Central memory CD4-positive, alpha-beta T cell (primary cell): ENCODE measurements at places on chromosomes 5 and 9.
A peak's percentile ranks its signal among the peaks of the same experiment; 100 is the strongest.

GRCh38 chr5:39919876-39920275 lies 495.1 kb upstream of the DAB2 start:
- no peak for DNase-seq

- no peak for DNase-seq
Measured at GRCh38 chr9:95029288-95029687, 288.2 kb downstream of the FANCC start.

- DNase-seq, result no peak
Measured at GRCh38 chr5:149388498-149389190, 9.6 kb upstream of the IL17B start.

DNA sequence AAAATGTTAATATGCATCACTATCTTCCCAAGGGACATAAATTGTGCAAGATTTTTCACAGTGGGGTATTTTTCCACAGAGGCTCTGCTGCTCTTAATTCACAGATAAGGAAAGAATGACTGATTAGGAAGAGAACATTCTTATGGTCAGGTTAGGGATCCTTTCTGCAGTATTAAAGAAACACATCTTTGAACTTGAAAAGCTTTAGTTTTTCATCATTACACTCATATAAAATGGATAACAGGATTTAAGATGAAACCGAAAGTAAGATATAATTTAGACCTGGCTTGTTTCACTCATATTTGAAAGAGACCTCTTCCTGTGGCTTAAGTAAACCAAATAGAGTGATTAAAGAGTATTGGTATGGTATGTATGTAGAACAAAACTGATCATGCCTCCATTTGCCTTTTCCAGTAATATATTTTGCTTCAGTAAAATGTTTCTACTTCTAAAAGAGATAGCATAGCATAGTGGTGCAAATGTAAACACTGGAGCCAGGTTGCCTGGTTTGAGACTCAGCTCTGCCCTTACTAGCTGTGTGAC lies 160.0 kb downstream of the PRR16 start:
- no peak for DNase-seq

DNA sequence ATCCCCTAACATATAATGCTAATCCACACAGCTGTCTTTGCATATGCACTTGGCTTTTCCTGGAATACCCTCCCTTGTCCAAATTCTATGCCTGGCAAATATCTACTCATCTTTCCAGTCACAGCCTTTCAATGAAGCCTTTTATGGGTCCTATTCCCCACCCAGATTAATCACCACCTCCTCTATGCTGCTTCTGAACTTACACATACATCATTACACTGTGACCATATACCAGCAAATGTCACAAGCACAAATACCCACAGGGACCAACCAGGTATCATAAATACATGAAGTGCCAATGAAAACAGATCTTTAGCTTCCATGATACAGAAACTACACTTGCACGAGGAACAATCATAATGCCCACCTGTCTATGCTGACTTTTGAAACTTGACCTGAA lies 22.3 kb downstream of the LPAR1 start:
- no peak for DNase-seq

- DNase-seq, result no peak
Measured at GRCh38 chr5:107242411-107243219, 428.1 kb downstream of the EFNA5 start.

GRCh38 chr5:50710838-50711237 lies 44.4 kb downstream of the PARP8 start:
- no peak for DNase-seq

- DNase-seq, result no peak
Measured at GRCh38 chr9:134917431-134918373, at the start of gene FCN1. Gene FCN1, minus strand, starts transcription at chr9:134917912. Its CDS starts 41 bp downstream, at chr9:134917871.

DNA sequence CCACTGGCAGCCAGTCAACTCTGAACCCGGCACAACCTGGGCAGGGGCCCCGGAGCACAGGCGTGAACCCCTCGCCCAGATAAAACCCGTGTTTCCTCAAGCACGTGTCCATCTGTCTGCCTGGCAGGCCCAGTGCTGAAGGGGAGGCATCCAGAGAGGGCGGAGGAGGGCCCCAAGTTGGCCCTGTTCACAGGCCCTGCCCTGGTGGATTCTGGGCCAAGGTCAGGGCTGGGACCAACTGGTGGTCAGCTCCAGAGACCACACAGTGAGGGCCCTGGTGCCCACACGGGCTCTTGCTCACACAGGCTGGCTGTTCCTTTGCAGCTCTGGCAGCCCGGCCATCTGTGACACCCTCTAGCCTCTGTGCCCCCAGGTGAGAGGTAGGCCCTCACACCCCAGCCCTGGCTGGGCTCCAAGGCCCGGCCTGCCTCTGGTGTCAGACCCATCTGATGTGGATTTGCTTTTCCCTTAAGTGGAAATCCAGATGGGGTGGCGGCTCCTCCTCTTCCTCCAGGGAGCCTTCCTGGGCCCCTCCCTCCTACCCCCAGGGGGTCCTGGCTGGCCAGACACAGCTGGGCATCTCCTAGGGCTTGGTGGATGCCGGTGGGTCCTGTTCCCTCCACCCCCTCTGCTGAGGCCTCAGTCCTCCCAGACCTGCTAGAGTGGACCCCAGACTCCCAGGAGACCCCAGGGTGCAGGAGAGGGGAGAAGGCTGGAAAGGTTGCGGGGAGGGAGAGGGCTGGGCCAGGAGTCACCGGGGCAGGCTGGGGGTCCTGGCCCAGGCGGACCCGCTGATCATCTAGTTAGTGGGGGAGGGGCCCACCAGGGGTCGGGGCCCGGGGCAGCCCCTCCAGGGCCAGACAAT lies 525 bp upstream of the STPG3 start:
- no peak for DNase-seq

DNA sequence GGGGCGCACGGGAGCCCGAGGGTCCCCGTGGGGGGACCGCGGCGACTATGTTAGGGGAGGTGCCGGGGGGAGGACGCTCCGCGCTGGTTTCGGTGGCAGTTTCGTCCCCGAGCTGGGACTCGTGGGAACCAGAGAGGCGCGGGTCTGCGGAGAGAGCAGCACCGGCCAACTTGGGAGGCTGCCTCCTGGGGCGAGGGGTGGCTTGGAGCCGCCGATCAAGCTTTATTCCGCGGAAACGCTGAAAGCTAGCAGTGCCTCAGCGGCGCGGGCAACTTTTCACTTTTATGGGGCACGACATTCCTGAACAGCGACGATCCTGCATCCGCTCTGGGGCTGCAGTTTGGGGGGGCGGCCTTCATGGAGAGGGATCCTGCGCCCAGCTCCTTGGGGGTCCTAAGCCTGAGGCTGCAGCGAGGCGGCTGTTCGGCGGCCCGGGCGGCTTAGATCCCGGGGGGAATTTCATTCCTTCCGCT lies 369 bp downstream of the OCLN start:
- DNase-seq, result no peak

DNA sequence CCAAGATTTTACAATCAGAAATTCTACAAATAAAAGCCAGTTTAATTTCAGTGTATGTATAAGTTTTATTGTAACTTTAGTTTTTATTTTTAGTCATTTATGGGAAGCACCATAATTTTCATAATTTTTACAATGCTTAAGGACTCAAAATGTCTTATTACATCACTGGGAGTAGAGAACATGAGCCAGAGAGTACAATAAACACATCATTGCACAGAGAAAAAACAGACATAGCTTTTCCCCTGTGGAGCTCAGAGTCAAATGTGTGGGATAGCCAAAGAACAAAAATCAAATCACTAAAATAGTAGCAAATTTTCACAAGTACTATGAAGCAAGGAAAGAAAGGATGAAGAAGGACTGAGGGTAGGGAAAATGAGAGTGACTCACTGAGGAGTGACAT lies 5.5 kb upstream of the JAKMIP2 start:
- no peak for DNase-seq

DNA sequence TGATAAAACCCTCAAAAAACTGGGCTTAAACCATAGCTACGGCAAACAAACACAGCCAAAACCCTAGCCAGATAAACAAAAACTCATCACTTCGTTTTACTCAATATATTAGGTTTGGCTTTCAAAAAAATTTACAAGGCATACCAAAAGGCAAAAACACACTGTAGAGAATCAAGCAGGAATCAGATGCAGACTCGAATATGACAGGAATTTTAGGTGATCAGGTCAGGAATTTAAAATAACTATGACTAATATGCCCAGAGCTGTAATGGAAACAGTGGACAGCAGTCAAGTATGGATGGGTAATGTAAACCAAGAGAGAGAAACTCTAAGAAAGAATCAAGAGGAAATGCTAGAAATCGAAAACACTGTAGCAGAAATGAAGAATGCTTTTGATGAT lies 26.5 kb upstream of the DOCK2 start:
- DNase-seq, result no peak

- no peak for DNase-seq
Measured at GRCh38 chr9:112198646-112199045, 23.5 kb upstream of the SUSD1 start.

GRCh38 chr5:79143684-79144379 lies 32.2 kb downstream of the BHMT start:
- DNase-seq, result no peak

GRCh38 chr9:114551750-114552685 lies 35.6 kb upstream of the ATP6V1G1 start:
- DNase-seq, result no peak

- DNase-seq, result no peak
Measured at GRCh38 chr9:7320139-7320538, 479.4 kb downstream of the DMAC1 start.

GRCh38 chr9:117359910-117360309 lies 54.9 kb downstream of the ASTN2 start:
- no peak for DNase-seq

GRCh38 chr5:173056783-173057061 lies 570 bp downstream of the CREBRF start:
- DNase-seq, result no peak

- DNase-seq, result peak; percentile 45
Measured at GRCh38 chr5:132426525-132427138, 57.1 kb downstream of the SLC22A5 start.

DNA sequence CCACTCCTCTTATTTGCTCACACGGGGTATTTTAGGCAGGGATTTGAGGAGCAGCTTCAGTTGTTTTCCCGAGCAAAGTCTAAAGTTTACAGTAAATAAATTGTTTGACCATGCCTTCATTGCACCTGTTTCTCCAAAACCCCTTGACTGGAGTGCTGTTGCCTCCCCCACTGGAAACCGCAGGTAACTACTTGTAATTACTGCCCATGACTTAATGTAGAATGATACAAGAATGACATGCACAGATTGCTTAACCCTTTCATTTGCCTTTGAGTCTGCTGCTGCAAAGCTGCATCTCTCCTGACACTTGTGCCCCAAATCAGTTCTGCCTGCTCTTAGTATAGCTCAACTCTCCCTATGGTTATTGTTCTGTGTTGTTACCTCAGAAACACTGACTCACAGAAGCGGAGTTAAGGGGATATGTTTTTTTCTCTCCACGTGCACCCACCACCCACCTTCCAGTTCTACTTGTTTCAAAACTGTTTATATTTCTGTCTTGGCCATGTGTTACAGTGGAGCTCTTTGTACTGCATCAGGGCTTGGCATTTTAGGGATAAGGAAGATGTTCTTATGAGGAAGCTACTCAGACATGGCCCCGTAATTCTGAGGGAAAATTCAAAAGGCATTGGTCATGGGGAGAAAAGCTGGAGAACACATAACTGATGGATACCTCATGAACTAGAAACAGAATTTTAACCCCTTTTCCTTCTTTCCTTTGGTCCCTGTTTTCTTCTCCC lies 2.3 kb downstream of the ADRB2 start:
- no peak for DNase-seq

DNA sequence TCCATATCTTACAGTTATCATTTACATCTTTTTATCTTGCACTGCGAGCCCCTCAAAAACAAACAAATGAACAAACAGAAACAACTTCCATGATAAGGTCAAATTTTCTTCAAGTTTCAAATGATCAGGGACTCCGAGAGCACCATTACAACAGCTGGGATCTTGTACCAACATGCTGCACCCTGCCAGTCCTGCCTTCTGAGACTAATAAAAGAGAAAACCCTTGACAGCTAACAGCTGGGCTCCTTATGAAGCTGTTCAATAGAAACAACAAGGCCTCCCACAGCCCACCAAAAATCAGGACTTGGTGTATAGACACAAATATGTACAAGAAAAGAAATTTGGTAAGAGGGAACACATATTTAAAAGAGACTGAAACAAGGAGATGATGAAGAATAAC lies 985.3 kb upstream of the DMAC1 start:
- no peak for DNase-seq

- DNase-seq, result no peak
Measured at GRCh38 chr5:82537687-82538306, 259.6 kb upstream of the RPS23 start.

GRCh38 chr9:36847781-36848673 lies 186.0 kb downstream of the PAX5 start:
- DNase-seq, result no peak

DNA sequence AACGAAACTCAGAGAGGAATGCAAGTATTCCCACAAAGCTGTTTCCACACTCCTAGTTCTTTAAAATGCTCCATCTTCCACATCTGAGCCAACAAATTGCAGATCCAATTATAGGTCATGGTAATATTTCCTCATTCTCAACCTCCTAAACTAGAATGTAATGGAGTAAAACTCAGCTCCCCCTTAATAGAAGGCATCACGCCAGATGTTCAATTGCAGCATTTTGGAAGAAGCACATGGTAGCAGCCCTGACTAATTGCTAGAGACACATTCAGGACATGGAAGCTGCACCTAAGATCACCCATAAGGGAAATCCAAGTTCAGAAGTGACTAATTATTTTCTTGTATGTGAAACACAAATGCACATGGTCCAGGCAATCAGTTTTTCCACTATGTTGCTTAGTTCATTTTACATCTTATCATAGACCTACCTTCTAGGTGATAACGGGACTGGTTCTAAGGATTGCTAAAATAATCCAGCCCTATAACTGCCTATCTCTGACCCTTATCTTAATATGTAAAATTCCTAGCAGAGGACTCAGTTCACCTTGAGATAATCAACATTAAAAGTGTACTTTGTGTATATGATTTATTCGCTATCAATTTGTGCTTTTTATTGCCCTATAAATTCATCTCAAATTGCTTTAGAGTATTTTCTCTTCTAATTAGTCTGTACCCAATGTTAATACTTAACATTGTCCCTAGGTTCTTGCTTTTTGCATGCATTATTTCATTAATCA lies 75.1 kb downstream of the GABRB2 start:
- DNase-seq, result no peak

DNA sequence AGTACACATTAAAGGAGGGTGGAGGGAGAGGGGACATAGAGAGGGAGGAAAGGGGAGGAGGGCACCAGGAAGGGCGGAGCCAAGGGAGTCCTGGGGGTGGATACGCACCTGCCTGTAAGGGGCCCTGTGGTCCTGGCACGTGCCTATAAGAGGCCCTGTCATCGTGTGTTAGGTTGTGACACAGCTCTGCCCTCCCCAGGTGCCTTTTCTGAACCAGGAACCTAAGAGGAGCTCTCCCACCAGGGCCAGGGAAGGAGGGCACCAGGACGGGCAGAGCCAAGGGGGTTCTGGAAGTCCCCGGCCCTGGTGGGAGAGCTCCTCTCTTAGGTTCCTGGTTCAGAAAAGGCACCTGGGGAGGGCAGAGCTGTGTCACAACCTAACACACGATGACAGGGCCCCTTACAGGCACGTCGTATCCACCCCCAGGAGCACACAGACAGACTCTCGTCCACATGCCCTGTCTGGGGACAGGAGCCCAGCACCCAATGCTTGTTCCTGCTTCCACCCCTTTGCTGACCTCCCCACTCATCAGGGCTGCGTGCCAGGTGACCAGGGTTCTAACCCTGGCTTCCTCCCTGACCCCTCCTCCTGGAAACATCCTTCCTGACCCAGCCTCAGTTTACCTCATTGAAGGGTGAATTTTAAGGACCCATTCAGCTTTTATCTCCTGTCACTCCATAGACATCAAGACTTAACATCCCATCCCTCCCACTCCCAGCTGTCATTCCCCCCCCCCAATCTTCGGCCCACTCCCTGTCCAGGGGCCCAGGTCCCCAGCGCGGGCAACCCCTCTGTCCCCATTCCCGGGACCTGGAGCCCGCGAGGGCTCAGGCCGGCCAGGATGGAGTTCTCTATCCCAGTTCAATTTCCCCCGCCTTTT lies 12.9 kb upstream of the OLFM1 start:
- DNase-seq, result no peak
